ENCODE measurements at places on chromosomes 5 and 9.

GRCh38 chr9:121830441-121831140 lies 179.2 kb downstream of the DAB2IP start:
- DNase-seq = no peak

GRCh38 chr9:89863141-89863540 lies 258.3 kb downstream of the GADD45G start:
- no peak for DNase-seq

DNA sequence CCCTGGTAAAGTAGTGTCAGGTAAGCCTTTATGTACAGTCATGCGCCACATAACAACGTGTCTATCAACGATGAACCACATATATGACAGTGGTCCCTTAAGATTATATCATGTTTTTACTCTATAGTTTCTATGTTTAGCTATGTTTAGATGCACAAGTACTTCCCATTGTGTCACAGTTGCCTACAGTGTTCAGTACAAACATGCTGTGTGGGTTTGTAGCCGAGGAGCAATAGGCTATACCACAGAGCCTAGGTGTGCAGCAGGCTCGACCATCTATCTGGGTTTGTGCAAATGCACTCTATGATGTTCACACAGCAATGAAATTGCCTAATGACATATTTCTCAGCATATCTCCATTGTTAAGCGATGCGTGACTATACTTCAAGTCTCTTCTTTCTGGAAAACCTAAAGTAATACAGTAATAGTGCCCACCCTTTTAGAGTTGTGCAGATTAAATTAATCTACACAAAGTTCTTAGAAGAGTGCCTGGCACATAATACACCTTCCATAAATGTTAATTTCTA lies 295.9 kb downstream of the ARHGAP26 start:
- no peak for DNase-seq

- no peak for DNase-seq
Measured at GRCh38 chr9:130234340-130235260, 31.0 kb upstream of the HMCN2 start.

DNA sequence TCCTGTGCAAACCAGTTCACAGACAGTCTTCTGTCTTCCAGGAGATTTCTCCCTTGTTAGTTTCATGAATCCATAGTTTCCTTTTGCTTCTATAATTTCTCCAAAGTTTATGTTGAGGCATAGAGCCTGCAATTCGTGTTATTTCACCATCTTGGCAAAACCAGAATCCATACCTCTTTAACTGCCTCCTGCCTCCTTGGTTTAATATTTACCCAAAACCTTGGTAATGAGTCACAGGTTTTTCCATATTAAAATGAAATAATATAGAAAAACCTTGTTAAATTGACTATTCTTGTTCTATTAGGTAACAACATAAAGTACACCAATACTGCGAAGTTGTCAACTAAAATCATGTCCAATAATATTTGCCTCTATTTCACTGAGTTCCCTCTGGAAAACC lies 459.7 kb downstream of the HINT1 start:
- no peak for DNase-seq

DNA sequence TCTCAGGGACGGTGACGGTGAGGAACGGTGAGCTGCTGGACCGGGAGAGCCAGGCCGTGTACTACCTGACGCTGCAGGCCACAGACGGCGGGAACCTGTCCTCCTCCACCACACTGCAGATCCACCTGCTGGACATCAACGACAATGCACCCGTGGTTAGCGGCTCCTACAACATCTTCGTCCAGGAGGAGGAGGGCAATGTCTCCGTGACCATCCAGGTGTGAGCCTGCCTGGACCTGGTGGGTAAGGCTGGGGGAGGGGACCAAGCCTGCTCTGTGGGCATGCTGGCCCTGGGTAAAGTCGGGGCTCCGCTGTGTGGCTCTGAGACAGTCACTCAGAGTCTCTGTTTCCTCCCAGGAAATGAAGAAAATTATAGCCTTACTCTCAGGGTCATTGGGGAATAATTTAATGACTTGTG lies 29.3 kb downstream of the CDHR2 start:
- peak; percentile 17 for DNase-seq

GRCh38 chr5:176436656-176437055 lies 11.5 kb upstream of the FAF2 start:
- peak; percentile 50 for DNase-seq

DNA sequence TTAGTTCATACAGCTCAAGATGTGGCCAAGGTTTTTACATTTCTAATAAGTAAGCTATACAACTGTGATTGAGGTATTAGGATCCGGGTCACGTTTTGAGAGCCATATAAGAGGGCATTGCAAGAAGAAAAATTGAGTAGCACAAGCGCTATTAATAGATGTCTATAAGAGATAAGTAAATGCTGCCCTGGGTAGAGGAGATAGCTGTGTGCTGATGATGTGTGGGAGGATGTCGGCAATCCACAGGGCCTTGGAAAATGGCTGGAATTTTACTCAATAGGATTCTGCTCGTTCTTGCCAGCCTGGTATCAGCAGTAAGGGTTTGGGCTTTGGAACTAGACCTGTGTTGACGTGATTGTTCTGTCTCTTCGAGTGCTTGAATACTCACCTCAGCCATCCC lies 41.6 kb downstream of the CSF1R start:
- no peak for DNase-seq

DNA sequence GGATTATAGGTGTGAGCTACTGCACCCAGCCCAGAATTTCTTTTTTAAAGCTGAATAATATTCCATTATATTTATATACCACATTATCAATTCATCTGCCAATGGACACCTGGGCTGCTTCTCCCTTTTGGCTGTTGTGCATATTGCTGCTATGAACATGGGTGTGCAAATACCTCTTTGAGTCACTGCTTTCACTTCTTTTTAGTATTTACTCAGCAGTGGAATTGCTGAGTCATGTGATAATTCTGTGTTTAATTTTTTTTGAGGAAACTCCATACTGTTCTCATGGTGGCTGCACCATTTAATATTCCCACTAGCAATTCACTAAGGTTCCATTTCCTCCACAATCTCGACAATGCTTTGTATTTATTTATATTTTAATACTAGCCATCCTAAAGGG lies 36.1 kb upstream of the KIF4B start:
- DNase-seq = no peak

DNA sequence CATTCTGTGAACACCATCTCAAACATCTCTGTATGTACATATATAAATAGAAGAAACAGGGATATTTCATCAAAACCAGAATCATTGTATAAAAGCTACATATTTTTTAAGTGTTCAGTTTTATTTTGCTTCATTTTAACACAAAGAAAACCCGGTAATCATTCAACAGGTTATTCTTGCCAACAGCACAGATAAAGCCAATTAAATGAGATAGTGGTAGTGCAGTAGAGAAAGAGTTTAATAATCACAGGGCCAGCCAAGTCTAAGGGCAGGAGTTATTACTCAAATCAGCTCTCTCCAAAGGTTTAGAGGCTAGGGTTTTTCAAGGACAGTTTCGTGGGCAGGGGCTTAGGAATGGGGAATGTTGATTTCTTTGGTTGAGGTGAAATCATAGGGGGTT lies 261.0 kb upstream of the KIF2A start:
- no peak for DNase-seq

GRCh38 chr9:118618849-118619248 lies 750.4 kb downstream of the BRINP1 start:
- no peak for DNase-seq

DNA sequence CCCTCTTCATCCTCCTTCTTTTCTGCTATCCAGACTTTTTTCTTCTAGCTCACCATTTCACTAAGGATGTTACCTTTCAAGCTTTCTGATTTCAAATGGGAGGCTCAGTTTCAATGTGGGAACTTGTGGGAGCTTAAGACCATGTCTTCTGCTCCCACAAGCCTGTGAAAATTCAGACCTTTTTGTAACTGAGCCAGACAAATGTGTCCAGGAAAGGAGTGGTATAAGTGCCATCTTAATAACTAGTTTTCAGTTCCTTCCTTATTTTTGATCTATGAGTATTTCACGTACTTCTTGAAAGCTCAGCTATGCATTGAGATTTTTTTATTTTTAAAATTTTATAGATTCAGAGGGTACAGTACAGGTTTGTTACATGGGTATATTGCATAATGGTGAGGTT lies 4.6 kb upstream of the ERCC6L2 start:
- DNase-seq = no peak

DNA sequence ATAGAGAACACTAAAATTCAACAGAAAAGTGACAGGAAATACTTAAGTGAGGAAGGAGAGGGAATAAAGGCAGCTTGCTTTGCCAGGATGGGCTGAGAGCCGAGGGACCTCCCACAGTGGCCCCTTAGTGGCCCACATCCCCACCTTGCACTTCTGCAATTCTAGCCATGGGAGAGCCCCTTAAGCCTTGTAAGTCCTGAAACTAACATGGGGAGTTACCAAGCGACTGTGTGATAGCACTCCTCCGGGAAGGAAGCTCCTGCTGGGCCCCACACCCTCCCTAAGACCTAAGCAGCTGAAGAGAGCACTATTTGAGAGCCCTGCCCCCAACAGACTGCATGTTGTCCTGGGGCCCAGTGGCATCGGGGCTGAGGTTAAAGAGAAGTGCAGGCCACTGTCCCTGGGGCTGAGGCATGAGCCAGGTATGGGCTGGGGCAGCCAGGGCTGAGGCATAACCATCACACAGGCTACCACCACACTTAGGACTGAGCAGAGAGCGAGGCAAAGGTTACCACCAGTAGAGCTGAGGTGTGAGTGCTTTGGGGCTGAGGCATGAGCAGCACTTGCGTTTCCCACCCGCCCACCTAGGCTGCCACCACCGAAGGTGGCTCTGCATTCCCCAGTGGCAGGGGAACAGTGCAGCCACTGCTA lies 301.8 kb upstream of the TRPC7 start:
- no peak for DNase-seq

GRCh38 chr9:123743737-123744136 lies 186.2 kb downstream of the DENND1A start:
- DNase-seq = no peak

DNA sequence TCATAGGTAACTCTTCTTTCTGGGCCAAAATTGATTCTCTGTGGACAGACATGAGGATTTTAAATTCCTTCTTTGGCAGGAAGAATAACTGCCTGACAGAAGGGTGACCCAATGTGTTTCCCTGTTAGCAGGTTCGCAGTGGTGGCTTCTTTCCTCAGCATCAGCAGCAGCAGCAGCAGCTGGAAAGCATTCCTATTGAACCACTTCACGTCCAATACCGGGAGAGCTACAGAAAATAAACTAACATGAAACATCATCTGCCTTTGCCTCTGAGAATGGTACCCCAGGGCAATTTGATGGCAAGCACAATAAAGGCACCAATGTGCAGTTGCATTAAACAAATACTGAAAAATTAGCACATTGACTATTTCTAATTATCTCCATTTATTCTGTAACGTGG lies 214.5 kb downstream of the TMEM167A start:
- DNase-seq = no peak

- DNase-seq = no peak
Measured at GRCh38 chr9:104506565-104506964, 2.5 kb downstream of the OR13F1 start.

GRCh38 chr5:58925627-58926540 lies 343.0 kb downstream of the RAB3C start:
- no peak for DNase-seq

GRCh38 chr5:61280761-61281427 lies 51.2 kb upstream of the ZSWIM6 start:
- no peak for DNase-seq

GRCh38 chr9:17894501-17895160 lies 315.8 kb downstream of the SH3GL2 start:
- DNase-seq = no peak

- DNase-seq = no peak
Measured at GRCh38 chr5:15256485-15256884, 243.5 kb upstream of the FBXL7 start.

DNA sequence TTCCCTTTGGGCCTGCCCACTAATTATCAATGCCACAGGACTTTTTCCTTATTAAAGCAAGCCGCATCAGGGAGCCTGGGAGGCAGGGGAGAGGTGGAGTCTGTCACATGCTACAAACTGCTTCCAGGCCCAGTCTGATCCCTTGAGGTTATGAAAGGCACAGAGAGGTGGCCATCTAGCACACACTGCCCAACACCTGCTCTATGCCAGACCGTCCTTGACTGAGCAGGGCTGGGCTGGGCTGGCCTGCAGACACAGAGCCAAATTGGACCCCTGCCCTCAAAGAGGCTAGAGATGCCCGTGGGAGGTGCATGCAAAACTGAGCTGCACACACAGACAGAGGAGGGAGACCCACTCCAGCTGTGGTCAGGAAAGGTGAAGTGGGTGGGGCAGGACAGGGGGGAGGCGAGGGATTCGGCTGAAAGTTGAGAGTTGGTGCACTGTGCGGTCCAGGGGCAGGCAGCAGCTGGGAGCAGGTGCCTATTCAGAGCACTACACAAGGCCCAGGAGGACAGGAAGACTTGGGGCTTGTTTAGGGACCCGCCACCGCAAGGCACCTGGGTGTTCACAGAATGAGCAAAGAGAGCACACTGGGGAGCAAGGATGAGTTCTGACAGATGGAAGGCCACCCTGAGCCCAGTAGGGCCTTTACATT lies 36.4 kb upstream of the TCF7 start:
- no peak for DNase-seq

GRCh38 chr5:173500213-173500560 lies 116.3 kb downstream of the BOD1 start:
- no peak for DNase-seq

DNA sequence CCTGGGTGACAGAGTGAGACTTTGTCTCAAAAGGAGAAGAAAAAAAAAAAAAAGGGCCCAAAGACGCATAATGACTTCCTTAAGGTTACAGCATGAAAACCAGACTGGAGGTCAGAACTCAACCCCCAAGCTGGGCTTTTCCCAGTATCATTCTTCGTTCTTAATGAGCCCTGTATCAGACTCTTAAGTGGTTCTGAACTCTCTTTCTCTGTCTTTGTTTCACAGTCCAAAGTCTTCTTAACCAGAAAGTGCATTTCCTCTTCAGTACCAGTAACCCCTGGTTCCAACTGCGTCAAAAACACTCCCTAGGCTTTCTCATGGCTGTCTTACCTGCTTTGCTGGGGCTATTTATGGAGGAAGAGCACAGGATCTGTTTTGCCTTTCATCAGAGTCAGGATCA lies 38.4 kb upstream of the SHB start:
- no peak for DNase-seq

DNA sequence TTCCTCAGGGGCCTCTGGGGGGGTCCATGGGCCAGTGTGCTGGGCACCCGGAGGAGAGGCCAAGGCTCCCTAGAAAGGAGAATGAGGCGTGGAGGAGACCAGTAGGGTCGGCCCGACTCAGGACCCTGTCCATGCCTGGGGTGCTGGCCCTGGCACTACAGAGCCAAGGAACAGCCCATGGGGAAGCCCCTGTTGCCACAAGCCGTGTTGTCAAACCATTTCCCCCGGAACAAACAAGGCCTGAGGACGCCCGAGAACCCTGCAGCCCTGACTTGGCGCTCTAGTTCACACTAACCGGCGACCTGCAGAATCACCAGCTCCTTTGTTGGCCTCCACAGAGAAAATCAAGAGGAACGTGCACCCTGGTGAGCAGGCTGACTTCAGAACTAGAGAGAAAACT lies 41.6 kb upstream of the SLC12A7 start:
- DNase-seq = no peak

DNA sequence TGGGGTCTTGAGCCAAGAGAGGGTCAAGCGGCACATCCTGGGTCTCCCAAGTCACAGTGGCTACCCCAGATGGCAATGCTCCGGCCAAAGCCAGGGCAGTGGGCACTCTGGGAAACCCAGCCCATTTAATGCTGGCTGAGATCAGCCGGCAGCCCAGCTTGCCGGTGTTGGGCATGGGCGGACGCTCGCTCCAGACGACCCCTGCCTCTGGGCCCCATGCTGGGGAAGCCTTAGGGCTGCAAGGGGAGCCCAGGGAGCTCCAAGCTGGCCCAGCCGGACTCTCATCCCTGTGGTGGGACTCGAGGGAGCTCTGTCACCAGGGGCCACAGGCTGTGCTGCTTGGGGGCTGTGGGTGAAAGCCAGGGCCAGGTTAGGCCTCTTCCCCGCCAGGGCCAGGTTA lies 5.9 kb upstream of the CARD9 start:
- no peak for DNase-seq

GRCh38 chr9:128771094-128771721 lies 519 bp downstream of the ZER1 start:
- DNase-seq = peak; percentile 12
